ENCODE measurements at places on chromosomes 2 and 18. TPM values are rescaled to one million over a fixed set of nuclear protein-coding genes. Genes with fewer than 3 reads are reported as not detected.

RNF125 gene
- total RNA-seq, result 4.9 TPM

NEU2 gene
- total RNA-seq, result not detected

GALNT13 gene
- 21.5 TPM for total RNA-seq

MYOM1 gene
- total RNA-seq, result 10.5 TPM

TUBA3E gene
- total RNA-seq, result not detected

FAM124B gene
- 0.82 TPM for total RNA-seq

Measured in dorsolateral prefrontal cortex (tissue), 122 donors.